NCI-H1694 (cell line): ENCODE measurements at places on chromosomes 16 and 17.

DNA sequence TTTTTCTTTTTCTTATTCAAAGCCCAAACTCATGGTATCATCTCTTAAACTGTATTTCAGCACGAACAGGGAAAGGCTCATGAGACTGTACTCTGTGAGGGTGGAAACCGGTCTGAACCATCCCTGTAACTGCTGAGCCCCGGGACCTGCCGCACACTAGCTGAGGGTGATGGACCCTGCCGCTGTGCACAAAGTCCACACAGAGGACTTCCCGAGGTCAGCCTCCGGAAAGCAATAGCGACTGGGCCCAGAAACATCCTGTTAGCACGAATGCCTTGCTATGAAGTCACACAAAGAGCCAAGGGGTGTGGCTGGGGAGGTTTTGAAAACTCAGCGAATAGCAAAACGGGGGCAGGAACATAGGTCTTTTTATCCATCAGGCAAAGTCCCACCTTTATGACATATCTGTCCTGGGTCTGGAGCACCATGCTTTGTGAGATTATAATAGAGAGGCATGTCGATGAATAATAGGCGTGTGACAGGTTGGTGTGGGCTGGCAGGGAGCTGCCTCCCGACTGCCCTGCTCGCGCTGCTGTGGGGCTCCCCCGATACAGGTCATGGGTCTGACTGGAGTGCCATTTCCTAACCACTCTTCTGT, 33.4 kb downstream of the CDK5R1 start:
- DNase-seq, result no peak

DNA sequence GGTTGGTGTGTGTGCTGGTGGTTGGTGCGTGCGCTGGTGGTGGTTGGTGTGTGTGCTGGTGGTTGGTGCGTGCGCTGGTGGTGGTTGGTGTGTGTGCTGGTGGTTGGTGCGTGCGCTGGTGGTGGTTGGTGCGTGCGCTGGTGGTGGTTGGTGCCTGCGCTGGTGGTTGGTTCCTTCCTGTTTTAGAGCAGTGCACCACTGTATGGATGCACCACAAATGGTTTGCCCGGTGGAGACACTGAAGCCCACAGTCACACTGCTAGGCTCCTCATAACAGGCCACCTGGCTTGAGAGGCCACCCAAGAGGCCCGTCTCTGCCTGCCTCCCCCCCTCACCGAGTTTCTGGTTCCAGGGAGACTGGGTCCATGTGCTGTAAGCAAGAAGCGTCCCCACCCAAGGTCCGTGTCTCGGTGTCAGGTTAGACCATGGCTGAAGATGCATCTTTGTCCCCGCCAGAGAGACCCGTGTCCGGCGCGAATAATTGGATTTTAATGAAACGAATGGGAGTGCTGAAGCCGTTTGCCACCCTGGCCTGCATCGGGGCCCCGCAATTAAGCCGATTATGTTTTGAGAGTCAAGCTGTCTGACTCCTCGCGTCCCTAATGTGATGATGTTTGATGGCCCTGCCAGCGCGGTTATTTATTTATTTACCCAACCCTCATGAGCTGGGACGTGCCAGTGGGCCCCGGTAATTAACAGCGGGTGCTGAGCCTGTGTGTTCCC, 161.3 kb upstream of the GSE1 start:
- DNase-seq, result peak; percentile 51

DNA sequence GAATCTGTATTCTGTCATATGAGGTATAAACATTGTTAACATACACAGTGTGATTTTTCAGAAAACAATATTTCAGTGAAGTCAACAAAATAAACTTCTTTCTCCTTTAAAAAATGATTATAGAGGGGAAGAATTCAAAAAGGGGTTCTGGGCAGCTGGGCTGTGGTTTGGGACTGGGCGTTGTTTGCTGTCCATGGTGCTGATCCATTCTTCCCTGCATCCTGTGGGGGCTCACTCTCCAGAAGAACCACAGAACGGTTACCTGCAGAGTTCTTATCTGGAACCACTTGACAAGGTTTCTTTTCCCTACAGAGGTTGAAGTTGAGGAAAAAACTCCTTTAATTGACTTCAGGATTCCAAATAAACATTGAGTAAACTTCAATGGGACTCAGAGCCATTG, 1091.0 kb downstream of the CDH8 start:
- no peak for DNase-seq

DNA sequence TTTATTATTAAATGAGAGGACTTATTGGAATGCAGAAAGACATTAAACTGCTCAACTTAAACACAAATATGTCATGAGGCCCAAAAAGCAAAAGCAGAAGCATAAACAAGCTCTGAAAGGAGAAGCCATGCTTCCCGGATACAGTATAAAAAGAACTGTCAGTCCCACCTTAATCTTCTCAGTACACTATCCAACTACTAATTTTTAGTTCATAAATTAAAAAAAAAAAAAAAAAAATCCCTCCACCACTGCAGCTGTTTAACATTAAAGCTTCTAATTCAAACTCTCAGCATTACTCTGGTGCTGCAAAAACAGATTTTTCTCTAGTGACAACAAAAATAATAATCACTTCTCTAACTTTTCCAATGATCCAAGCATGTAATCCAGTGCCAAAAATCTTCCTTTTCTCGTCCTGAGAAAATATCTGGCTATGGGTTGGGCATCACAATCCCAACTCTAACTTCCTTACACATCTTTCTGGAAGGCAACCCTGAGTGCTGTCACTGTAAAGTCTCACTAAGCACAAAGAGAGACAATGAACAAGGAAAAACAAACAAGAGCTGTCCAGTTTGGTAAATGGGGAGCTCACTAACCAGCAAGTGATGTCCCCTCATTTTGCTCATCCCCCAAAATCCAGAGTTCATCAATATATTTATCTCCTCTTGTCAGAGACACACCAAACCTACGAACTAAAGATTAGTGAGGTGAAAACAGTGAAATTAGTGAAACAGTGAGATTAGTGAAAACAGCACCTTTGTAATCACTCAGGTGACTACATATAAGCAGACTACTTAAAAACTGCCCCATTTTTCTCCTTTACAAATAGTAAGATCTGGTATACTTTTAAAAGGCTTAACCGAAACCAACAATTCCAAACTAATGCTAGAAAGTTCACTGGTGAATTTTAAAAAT, 5.5 kb downstream of the USP32 start:
- DNase-seq, result no peak

DNA sequence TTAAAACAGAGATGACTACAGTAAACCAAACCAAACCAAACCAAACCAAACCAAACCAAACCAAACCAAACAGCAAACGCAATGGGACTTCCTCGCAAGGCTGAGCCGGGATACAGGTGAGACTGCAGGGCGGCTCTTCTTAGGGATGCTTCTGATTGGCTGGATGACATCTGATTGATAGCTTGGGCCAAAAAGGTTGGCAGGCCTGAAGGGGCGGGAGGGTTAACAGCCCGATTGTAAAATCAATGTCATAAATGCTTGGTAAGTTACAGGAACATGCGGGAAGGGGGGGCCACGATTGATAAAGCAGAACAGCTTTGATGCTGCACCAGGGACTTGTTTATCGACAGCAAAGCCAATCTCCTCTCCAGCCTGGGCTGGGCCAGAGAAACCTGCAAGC, 86.1 kb downstream of the ZFHX3 start:
- DNase-seq, result no peak

DNA sequence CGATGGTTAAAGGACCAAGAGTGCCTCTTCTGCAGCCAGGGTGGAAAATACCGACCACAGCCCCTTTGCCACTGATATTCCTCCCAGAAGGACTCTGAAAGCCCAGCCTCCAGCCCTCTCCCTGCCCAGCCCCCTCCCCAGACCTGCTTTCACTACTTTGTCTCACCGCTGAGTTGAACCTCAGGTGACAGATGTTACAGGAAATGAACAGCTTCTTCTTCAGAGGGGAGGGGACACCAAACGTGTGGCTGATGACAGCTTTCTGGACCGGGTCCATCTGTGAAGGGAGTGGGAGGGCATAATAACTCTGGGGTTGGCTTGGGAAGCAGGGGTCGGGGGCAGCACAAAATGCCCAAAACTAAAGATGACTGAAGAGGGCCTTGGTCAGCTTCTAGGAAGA, 14.2 kb downstream of the NKIRAS2 start:
- DNase-seq, result no peak

- no peak for DNase-seq
Observed at GRCh38 chr17:74605361-74605760, 13.3 kb upstream of the CD300LD start.

DNA sequence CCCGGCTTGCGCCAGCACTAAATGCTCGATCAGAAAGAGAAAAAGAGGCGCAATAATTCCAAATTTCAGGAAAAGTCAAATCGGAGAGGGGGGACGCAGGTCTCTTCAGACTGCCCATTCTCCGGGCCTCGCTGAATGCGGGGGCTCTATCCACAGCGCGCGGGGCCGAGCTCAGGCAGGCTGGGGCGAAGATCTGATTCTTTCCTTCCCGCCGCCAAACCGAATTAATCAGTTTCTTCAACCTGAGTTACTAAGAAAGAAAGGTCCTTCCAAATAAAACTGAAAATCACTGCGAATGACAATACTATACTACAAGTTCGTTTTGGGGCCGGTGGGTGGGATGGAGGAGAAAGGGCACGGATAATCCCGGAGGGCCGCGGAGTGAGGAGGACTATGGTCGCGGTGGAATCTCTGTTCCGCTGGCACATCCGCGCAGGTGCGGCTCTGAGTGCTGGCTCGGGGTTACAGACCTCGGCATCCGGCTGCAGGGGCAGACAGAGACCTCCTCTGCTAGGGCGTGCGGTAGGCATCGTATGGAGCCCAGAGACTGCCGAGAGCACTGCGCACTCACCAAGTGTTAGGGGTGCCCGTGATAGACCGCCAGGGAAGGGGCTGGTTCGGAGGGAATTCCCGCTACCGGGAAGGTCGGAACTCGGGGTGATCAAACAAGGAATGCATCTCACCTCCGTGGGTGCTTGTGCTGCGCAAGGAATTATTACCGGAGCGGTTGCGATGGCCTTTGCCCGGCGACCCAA, 4.0 kb upstream of the DLX4 start:
- DNase-seq, result no peak

DNA sequence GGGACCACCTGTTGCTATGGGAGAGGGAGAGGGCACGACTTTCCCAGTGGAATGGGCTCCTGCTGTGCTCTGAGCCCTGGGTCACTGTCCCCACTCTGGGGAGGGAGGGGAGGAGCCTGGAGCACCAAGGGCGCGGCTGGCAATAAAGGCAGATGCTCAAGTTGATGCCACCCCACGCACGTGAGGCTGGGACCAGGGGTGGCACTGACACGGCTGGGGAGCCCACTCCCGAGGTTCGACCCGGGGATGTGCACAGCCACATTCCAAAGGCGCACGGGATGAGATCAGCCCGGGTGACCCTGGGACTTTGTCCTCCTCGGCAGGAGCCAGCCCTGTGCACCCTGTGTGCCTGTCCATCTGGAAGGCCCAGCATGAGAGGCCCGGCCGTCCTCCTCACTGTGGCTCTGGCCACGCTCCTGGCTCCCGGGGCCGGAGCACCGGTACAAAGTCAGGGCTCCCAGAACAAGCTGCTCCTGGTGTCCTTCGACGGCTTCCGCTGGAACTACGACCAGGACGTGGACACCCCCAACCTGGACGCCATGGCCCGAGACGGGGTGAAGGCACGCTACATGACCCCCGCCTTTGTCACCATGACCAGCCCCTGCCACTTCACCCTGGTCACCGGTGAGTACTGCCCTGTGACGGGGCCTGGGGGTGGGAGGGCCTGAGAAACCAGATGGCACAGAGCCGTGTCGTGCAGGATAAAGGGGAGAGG, at the start of gene ENPP7:
TSS of gene ENPP7 (plus strand) at position 175 of the 715 bp plus-strand sequence. CDS start at position 372, 197 bp downstream.
- no peak for DNase-seq

DNA sequence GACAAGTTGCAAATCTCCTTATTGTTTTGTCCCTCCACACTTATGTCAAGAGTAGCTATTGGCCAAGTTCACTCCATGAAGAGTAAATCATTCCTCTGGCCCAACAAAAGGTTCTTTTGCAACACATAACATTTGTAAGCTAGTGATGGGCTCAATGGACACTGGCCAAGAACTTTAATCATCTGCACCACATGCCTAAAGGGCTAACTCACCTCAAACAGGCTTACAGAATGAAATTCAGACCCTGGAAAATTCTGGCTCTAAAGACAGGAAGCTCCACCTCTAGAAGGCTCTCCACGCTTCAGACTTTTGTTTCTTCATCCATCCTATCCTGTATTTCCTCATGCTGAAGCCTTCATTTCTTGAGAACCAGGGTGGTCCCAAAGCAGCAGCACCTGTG, 10.9 kb upstream of the ANKFN1 start:
- DNase-seq, result no peak

DNA sequence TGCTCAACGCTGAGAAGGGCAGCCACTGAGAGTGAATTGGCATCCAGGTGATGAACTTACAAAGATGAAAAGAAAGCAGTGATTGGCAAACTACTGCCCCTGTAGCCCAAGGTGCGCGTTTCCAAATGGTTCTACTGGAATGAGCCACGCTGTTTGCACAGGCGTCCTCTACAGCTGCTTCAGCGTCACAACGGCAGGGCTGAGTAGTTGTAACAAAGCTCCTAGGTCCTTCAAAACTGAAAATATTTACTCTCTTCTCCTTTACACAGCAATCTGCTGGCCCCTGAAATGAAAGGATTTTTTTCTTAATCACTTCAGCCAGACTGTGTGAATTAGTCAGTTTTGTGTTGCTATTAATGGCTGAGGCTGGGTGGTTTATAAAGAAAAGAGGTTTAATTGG, 107.2 kb upstream of the FOXF1 start:
- DNase-seq, result no peak

DNA sequence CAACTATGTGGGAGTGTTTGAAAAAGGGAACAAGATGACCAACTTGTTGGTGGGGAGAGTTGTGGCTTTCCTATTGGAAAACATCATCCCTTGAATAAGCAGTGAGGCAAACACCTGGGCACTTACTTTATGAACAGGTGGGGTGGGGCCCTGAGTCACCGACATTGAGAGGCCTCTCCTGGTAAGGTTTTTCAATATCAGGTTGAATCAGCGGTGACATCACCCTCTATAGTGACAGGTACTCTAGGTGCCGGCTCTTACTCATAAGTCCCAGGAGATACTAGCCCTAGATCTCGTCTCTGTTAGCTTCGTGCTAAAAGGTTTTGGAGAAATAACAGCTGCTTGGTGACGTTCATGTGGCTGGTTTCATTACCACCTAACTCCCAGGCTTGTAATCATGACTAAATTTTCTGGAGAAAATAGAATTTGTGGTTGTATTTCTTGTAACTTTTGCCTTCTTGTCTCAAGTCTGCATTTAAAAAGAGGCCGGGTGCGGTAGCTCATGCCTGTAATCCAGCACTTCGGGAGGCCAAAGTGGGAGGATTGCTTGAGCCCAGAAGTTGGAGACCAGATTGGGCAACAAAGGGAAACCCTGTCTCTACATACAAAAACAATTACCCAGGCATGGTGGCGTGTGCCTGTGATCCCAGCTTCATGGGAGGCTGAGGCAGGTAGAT, 19.3 kb downstream of the CDH1 start:
- no peak for DNase-seq

DNA sequence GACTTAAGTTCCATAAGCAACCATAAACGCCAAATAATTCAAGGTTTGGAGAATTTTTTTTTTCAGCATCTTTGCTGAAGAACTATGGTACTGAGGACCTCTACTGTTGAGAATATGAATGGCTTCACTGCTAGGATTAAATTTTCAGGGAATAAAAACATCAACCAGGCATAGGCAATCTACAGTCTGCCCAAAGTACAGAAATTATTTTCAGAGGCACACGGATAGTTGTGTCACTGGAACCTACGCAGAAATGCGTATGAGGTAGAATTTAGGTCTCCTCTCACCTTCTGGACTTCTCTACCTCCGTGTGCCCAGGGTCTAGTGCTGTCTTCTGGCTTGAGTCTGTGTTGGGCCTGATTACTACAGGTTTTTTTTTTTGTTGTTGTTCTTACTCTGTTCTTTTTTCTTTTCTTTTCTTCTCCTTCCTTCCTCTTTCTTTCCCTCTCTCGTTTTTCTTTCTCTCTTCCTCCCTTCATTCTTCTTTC, 39.7 kb downstream of the NACA2 start:
- peak; percentile 83 for DNase-seq
